ENCODE measurements at places on chromosomes 7 and 10.

DNA sequence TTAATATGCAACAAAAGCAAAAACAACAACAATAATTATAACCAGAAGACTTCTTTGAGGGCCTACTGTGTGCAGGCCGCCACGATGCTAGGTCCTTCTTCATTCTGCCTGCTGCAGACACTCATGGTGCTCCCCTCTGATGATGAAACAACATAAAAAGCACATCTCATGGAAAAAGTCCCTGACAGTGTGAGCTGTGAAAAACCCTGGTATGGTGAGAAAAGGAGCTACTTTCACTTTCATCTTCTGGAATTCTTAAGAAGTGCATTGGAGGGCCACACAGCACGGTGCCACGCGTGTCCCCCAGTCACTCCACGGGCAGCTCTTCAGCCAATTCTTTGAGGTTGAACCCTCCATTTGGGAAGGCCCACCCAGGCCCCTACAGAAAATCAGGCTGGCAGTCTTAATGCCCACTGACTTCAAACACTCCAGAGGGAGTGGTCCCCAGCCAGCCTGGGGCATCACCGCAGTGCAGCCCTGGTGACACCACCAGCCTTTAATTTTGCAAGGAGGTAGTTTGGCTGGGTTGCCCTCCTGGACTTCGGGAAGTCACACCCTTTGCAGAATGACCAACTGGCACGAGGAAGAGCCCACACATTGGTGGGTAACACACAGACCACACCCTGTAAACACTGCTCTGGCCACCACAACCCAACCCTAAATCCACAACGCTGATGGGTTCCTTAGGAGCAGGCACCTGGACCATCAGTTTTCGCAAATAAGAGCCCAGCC, 7.7 kb downstream of the KCNMA1 start:
- no peak for DNase-seq

DNA sequence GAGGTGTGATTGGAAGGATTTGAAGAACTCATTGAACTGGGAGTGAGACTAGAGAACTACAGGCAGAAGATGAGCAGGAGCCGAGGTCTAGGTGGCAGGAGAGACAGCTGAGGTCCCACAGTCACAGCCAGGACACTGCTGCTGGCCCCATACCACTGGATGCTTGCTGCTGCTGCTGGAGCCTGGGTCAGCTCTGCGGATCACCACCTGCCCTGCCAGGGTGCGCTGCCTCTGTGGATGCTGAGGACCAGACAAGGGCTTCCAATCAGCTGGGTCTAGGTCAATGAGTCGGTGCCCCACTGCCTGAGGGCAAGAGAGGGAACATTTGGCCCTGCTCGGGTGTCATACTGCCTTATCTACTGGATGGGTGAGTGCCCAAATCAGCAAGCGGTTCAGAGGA, 94.4 kb downstream of the FRMD4A start:
- DNase-seq = no peak

DNA sequence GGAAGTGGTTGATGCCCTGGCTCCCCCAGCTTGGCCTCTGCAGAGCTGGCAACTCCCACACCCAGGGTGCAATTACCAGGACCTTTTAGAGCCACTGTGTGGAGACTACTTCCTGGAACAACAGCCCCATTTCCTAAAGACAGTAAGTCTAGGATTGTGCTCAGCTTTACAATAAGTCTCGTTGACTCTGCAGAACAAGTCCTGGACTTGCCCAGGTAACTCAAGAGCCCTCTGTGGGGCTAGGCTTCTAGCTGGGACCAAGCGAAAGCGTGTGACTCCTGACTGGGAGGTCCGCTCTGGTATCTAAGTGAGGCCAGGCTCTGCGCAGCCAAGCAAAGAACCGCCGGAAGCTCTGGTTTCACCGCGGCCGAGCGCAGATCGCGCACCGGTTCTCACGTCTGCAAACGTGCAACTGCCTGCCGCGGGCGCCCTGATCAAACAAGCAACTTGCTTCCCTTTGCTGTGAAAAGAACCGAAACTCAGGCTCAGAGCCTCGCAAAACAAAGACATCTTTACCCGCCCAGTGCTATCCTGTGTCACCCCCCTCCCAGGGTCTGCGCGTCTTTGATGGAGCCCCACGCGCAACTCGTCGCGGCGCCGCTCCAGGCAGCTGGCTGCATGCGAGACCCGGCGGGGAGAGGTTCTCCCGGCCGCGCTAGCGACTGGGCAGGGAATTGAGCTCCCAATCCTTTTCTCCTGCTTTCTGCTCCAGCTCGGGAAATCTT, 4.4 kb upstream of the PDLIM1 start:
- DNase-seq = peak; percentile 22

- DNase-seq = no peak
These were observed 50.6 kb downstream of the ADAMTS14 start for GRCh38 chr10:70722820-70723424.

- no peak for DNase-seq
These were observed 103.6 kb downstream of the ELMO1 start for GRCh38 chr7:37344886-37345579.

GRCh38 chr10:124066126-124066700, 27.2 kb downstream of the CHST15 start:
- DNase-seq = no peak

- DNase-seq = no peak
These were observed 13.9 kb downstream of the RHBDD2 start for GRCh38 chr7:75892634-75893272.

GRCh38 chr7:130463553-130464434, 23.0 kb upstream of the CEP41 start:
- no peak for DNase-seq

DNA sequence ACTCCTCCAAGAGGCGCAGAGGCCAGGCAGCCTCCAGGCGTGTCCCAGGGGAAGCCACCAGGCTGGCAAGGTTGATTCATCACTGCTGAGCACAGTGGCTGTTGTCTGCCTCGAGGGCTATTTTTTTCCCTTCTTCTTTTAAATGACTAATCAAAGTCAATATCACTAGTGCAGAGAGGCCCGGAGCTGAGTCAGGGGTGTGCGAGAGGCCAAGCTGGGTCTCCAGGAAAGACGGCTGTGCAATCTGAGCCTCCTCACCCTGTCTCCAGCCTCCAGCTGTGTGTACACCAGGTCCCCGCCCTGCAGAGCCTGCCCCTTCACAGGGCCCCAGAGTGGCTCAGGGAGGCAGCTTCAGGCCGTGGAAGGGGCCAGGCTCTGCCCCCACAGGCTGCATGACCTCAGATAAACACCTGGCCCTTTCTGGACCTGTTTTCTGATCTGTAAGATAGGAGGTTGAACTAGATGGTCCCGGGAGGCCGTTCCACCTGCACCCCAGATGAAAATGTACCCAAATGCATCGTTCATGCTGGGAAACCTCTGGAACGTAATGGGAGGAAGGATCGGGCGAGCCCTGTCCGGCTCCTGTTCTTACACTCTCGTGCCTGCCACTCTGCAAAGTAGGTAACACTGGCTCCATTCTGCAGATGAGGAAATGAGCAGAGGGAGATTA, 3.7 kb downstream of the STX1A start:
- DNase-seq = peak; percentile 91

GRCh38 chr10:55320187-55320700, 519.2 kb upstream of the PCDH15 start:
- no peak for DNase-seq

- no peak for DNase-seq
These were observed 5.7 kb downstream of the CYP17A1 start for GRCh38 chr10:102831322-102832071.

- no peak for DNase-seq
These were observed 32.3 kb downstream of the PSAP start for GRCh38 chr10:71818674-71819260.

DNA sequence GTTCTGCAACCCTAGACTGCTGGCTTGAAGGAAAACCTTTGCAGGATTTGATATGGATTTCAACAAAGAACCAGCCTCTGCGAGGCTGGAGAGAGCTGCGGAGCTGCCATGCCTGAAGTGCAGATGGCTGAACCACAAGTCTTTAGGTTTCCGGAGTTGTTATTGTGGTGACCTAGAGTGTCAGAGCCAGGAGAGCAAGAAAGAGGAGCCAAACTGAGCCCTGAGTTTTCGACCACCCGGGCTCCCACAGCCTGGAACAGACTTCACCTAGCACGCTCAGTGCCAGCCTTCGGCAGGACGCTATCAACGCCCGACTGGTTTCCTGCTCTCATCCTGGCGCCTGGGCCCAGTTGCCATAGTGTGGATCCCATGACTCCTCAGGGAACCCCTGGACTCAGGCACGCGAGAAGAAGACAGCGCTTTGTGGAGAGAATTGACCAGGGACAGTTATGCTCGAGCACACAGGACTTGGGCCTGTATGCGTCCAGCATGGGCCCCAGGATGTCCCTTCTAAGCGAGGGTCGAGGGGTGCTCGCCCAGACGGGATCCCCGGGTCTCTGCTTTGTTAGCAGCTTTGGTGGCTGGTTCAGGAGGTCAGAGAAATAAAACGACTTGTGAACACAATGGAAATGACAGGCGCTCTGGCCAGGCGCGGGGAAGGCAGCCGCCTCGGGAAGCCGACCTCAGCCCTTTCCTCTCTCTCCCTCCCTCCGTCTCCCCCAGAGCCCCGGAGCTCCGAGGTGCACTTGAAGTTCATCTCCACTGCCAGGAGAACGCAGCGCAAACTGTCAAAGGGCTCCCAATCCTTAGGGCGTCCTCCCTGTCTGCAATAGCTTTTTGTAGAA, 1.8 kb upstream of the GAD2 start:
- no peak for DNase-seq

DNA sequence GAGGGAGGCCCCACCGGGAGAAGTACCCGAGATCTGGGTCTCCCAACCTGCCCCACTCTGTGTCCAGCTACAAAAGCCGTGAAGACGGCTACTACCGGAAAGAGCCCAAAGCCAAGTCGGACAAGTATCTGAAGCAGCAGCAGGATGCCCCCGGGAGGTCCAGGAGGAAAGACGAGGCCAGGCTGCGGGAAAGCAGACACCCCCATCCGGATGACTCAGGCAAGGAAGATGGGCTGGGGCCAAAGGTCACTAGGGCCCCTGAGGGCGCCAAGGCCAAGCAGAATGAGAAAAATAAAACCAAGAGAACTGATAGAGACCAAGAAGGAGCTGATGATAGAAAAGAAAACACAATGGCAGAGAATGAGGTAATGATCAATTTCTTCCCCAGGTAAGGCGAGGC, 59.1 kb upstream of the PDCD4 start:
- no peak for DNase-seq

DNA sequence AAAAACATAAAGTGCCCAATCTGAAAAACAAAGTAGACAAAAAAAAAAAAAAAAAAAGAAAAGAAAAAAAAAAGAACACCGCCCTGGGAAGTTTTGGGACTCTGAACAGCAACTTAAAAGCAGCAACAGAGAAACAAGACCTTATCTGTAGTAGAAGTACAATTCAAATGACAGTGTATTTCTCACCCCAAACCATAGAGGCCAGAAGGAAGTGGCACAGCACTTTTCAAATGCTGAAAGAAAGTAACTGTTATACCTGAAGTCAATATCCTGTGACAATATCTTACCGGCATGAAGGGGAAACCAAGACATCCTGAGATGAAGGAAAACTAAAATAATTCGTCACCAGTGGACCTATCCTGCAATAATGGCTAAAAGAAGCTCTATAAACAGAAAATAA, 112.1 kb downstream of the DNAJC1 start:
- no peak for DNase-seq

Measured in stimulated activated CD4-positive, alpha-beta T cell treated with anti-CD3 and anti-CD28 coated beads, Interleukin-1b, Interleukin-23, amount 100 ng/mL, for 48 hours (primary cell).